ENCODE measurements at places on chromosomes 6 and 20. TPM values are rescaled to one million over a fixed set of nuclear protein-coding genes. Genes with fewer than 3 reads are reported as not detected.

The HAO1 gene
- polyA plus RNA-seq = not detected

The SLC44A4 gene
- 13.6 TPM for polyA plus RNA-seq

The KCNS1 gene
- not detected for polyA plus RNA-seq

The PRR18 gene
- not detected for polyA plus RNA-seq

The PPP1R3G gene
- 0.01 TPM for polyA plus RNA-seq

The SPDEF gene
- polyA plus RNA-seq = 0.08 TPM

The MDFI gene
- polyA plus RNA-seq = not detected

The RBM24 gene
- polyA plus RNA-seq = not detected

The SLC12A5 gene
- 7.5 TPM for polyA plus RNA-seq

The ZNF512B gene
- 13.0 TPM for polyA plus RNA-seq

The SLC35F1 gene
- polyA plus RNA-seq = not detected

The CHRNA4 gene
- polyA plus RNA-seq = not detected

The PDYN gene
- not detected for polyA plus RNA-seq

The BFSP1 gene
- 0.42 TPM for polyA plus RNA-seq

The COL11A2 gene
- 0.32 TPM for polyA plus RNA-seq

The LY6G6F gene
- polyA plus RNA-seq = 1.1 TPM

The HDGFL1 gene
- polyA plus RNA-seq = 0.43 TPM

The C20orf144 gene
- 0.23 TPM for polyA plus RNA-seq

The PCK1 gene
- polyA plus RNA-seq = 0.46 TPM

The GTF3C6 gene
- polyA plus RNA-seq = 111 TPM

The KIAA0408 gene
- polyA plus RNA-seq = not detected

The RSPH9 gene
- not detected for polyA plus RNA-seq

The SEL1L2 gene
- not detected for polyA plus RNA-seq

The METTL24 gene
- not detected for polyA plus RNA-seq

The SLA2 gene
- not detected for polyA plus RNA-seq

The PSORS1C2 gene
- not detected for polyA plus RNA-seq

The HINT3 gene
- polyA plus RNA-seq = 7.6 TPM

The OR11A1 gene
- not detected for polyA plus RNA-seq

The C6orf52 gene
- 10.7 TPM for polyA plus RNA-seq

The CLVS2 gene
- not detected for polyA plus RNA-seq

The TMC2 gene
- not detected for polyA plus RNA-seq

The RIPOR3 gene
- polyA plus RNA-seq = 66.4 TPM

The IYD gene
- 0.09 TPM for polyA plus RNA-seq

The NKAIN2 gene
- polyA plus RNA-seq = not detected

The KIFC1 gene
- 84.1 TPM for polyA plus RNA-seq

The DDO gene
- polyA plus RNA-seq = not detected
